ENCODE measurements at places on chromosomes 3 and 15. TPM values are rescaled to one million over a fixed set of nuclear protein-coding genes. Genes with fewer than 3 reads are reported as not detected.

The MRPL46 gene
- 44.1 TPM for total RNA-seq

The CHRD gene
- 8.5 TPM for total RNA-seq

The PLA2G4E gene
- total RNA-seq: not detected

The CKMT1A gene
- total RNA-seq: 2.1 TPM

The TNK2 gene
- 18.4 TPM for total RNA-seq

The RETNLB gene
- total RNA-seq: not detected

The SLC51A gene
- not detected for total RNA-seq

The LRRIQ4 gene
- total RNA-seq: not detected

The KBTBD8 gene
- 0.84 TPM for total RNA-seq

The RLBP1 gene
- not detected for total RNA-seq

The SAMD7 gene
- not detected for total RNA-seq

The CELSR3 gene
- total RNA-seq: 0.48 TPM

The SSUH2 gene
- total RNA-seq: not detected

The BLM gene
- 1.7 TPM for total RNA-seq

The ASB7 gene
- total RNA-seq: 12.0 TPM

The MUC4 gene
- 0.09 TPM for total RNA-seq

The IL17RE gene
- total RNA-seq: 7.7 TPM

The SLCO2A1 gene
- 43.7 TPM for total RNA-seq

The SLC9C1 gene
- 0.72 TPM for total RNA-seq

The MON1A gene
- total RNA-seq: 7.1 TPM

The CTXN2 gene
- total RNA-seq: not detected

All from omental fat pad (tissue), 4 donors.